Omental fat pad (tissue), 4 donors: ENCODE measurements at places on chromosomes 2 and 18. TPM values are rescaled to one million over a fixed set of nuclear protein-coding genes. Genes with fewer than 3 reads are reported as not detected.

DNA sequence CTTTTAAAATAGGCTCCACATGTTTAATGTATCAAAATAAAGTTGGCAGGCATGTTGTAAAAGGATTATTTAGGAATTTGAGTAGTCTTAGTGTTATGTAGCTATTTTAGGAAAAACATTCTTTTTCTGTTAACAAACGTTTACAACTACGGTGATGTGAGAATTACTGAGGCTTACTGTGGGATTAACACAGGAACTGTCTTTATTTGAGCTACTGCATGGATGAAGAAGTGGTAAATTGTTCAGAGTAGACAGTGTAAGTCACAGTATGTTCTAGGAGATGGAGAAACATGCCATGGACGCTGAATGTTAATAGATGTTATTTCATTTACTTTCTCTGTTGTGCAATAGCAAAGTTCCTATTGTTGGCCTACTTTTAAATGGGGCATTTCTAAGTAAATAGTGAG is 1.6 kb downstream of the PPM1B start:
- DNase-seq = no peak

GRCh38 chr2:15142069-15142689 is 419.0 kb downstream of the NBAS start:
- no peak for DNase-seq

DNA sequence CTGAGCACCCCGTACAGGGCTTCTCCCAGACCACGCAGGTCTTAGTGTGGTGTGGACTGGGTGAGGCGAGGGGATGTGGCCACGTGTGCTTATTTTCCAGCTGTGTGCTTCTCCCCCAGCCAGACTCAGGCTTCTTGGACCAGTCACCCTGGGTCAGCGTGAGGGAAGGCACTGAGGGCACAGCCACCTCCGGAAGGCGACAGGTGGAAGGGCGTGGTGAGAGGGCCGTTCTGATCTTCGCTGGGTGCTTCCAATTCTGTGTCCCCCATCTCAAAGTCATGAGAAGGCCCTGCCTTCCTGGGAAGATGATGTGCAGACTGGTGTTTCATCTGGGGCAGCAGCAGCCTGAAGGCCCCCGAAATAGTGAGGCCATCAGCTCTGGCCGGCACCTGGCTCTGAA is 169.7 kb upstream of the MYCN start:
- DNase-seq = no peak

- no peak for DNase-seq
Measured at GRCh38 chr2:64177315-64177714, 33.1 kb upstream of the PELI1 start.

DNA sequence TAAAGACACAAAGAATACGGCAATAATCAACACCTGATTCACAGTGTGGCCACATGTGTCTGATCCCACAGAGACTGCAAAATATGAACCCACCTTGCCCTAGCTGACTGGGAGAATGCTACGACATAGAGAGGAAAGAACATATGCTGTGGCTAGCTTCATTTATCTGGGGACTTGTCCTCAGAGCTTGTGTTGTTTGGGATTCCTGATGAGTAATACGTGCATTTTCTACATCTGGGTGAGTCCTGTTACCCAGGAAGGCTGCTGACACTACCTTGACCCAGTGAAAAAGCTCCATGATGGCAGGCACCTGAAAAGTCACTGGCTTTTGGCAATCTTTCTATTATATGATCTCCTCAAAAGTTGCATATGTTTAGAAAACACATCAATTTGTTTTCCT is 427.7 kb upstream of the LYPD1 start:
- no peak for DNase-seq

DNA sequence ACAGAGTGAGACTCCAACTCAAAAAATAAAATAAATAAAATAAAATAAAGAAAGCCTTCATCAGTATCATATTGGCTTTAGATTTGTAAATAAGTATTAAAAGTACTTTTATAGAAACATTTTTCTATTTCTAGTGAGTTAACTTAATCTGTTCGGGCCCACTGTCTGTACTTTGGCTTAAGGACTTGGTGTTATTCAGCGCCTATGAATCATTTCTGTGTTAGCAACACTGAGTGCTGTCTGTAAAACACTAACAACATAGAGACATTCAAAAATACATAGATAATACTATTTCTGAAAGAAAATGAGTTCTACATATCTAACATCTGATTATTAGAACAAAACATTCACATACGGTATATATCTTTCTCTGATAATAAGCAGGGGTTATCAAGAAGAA is 221.5 kb upstream of the CDH19 start:
- no peak for DNase-seq

GRCh38 chr2:104952976-104953375 is 84.9 kb upstream of the MRPS9 start:
- DNase-seq = no peak

DNA sequence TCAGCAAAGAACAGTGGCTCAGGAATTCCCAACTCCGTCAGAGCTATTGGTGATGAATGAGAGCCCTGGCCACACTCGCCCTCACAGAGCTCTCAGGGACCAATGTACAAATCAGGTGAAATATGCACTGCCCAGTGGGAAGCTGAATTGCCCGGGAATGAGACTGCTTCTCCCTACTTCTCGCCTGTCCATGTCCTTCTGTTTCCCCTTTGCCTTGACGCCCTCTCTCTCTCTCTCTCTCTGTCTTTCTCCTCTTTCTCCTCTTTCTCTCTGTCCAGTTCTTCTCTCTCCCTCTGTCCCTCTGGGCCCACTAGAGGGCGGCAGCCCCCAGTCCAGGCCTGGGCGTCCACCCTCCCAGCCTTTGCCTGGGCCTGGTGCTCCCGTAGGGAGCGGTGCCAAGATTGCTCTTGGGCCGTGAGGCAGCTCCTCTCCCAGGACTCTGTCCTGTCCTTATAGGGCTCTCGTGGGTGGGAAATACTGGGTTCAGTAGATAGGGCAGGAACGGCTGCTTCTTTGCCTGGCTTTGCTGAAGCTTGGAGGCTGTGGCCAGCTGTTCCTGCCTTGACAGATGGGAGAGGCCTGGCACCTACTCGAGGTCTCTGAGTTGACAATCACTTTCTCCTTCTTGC is 28.4 kb upstream of the PUM2 start:
- peak; percentile 45 for DNase-seq

- DNase-seq = no peak
Measured at GRCh38 chr2:183967756-183968155, 630.6 kb upstream of the ZNF804A start.

DNA sequence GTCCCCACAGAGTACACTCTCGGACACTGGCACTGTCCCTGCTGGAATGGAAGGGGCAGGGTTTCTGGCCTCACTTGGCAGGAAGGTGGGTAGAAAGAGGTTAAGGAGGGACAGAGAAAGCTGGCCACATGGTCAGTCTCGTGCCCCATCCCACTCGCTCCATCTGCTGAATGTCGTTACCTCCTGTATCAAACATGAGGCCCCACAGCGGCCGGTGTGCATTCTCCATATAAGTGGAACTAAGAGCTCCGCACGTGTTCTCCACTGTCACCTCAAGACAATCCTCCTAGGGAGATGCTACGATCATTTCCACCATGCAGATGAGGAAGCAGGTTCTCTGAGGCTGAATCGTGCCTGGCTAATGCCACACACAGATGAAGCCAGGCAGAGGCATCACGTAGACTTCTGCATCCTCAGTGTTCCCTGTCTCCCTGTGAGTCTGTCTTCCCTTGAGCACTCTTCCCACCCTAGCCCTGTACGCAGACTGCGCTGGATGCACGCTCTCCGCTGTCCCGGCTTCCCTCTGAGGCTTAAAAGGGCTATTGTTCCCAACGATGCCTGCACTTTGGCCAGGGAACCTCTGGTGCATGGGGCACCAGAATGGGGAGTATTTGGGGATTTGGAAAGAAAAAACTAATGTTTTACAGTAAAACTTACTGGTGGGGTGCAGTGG is 35.1 kb downstream of the MAL start:
- DNase-seq = no peak

- DNase-seq = no peak
Measured at GRCh38 chr2:153052807-153053559, 334.6 kb downstream of the ARL6IP6 start.

DNA sequence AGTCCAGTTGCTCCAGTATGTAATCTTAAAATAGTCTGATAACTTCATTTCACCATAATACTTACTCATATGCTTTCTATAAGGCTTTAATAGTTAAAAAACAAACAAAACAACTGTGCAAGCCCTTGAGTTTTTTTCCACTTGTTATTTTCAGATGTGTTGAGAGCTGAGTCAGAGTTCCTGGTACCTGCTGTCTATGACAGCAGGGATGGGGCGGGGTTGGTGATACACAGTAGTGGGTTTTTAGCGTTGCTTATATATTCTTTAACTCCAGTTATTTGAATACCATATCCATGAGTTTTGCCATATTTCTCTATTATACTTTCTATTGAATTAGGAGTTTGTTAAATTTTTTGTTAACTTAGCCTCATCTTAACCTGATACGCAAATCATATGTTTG is 5.0 kb downstream of the NAPG start:
- no peak for DNase-seq

- DNase-seq = no peak
Measured at GRCh38 chr2:179936141-179936540, 71.0 kb downstream of the CWC22 start.

DNA sequence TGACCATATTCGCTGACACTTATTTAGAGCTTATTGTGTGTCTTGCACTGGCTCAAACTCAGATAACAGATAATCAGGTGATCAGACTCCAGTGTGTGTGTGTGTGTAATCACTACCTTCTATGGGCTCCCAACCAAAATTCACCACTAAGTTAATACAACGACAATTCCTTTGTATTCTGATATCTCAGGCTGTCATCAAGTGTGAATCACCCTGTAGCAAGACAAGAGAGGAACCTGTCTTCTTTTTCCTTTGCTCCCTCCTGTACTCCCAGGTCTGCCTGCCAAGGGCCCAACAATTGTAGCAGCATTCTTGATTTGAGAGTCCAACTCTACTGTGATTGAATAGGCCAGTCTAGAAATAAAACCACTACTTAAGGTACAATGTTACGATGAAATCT is 25.8 kb downstream of the ITGB6 start:
- no peak for DNase-seq

GRCh38 chr2:39243469-39244123 is at the start of gene CDKL4:
Gene CDKL4 (minus strand): TSS chr2:39243970.
- no peak for DNase-seq

GRCh38 chr18:34077599-34077998 is 147.1 kb downstream of the NOL4 start:
- DNase-seq = no peak

DNA sequence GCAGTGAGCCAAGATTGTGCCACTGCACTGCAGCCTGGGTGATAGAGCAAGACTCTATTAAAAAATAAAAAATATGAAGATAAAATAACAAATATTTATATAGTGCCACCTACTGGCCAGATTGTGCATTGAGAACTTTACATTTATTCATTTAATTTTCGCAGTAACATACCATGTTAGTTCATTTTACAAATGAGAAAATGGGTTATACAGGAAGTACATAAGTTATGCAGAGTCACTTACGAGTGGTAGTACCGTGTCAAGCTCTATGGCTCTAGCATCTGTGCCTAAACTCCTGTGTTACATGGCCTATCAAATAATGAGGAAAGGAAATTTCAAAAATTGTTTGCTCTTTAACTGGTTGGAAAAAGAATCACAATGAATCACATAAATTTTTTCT is 27.9 kb downstream of the RIF1 start:
- DNase-seq = no peak

DNA sequence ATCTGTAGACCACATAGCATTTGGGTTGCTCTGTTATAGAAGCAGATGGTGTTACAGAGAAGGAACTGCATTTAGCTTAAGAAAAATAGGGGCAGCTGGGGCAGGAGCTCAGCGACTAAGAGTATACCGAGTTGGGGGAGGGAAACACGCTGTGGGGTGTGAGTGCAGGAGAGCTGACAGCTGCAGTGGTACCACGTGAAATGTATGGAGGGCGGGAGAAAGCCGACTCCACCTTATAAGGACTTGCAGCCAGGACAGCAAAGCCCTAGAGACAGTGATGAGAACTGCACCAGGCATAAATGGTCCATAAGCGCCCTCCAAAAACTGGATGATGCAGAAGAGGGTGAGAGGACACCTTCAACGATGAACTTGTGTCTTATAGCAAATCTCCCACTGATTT is 237.6 kb downstream of the PRKCE start:
- no peak for DNase-seq

DNA sequence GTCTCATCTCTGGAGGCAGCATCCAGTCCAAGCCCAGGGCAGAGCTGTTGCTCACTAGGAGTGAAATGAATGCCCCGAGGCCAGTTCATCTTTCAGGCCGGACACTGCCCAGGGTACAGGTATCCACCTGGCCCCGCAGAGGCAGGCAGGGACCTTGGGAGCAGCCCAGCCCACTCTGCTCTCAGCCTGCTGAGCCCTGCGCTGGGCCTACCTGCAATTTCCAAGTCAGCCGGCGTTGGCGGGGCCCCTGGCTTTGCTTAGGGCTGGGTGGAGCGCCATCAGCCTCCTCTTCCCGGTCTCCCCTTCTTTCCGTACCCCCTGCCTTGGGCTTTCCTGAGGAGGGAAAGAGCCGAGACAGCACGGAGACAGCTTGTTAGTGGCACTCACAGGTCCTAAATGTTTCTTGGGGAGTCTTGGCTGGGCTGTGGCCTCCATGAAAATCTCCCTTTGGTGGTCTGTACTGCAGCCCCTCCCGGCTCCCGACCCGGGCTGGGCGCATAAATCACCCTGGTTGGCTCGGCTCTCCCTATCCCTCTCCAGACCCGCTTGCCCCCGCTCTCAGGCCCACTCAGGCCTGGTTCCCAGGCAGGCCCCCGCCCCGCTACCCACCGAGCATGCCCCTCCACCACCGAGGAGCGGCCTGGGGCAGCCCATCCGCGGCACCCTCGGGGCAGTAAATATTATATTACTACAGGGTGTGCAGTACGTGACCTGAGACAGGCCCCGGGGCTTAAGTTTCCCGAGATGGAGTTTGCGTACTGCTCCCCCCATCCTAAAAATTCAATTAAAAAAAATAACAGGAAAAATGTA is 106.7 kb downstream of the DYSF start:
- no peak for DNase-seq

The XDH gene
- not detected for total RNA-seq

The NGEF gene
- 1.3 TPM for total RNA-seq

The ABCB11 gene
- 1.2 TPM for total RNA-seq

The PFN4 gene
- 0.84 TPM for total RNA-seq

The SCN9A gene
- total RNA-seq = 13.9 TPM

The SFT2D3 gene
- total RNA-seq = 11.7 TPM

The PRKRA gene
- total RNA-seq = 63.4 TPM

The RUFY4 gene
- total RNA-seq = 0.95 TPM

The GKN1 gene
- total RNA-seq = not detected

The L3MBTL4 gene
- total RNA-seq = 14.8 TPM

The WDR12 gene
- total RNA-seq = 12.3 TPM

The ACVR2A gene
- 16.3 TPM for total RNA-seq

The POTEJ gene
- total RNA-seq = not detected
